H4 (cell line): ENCODE measurements at places on chromosomes 6 and 20. TPM values are rescaled to one million over a fixed set of nuclear protein-coding genes. Genes with fewer than 3 reads are reported as not detected.

GRCh38 chr6:56567501-56567900 is 75.2 kb downstream of the DST start:
- DNase-seq, result no peak

DNA sequence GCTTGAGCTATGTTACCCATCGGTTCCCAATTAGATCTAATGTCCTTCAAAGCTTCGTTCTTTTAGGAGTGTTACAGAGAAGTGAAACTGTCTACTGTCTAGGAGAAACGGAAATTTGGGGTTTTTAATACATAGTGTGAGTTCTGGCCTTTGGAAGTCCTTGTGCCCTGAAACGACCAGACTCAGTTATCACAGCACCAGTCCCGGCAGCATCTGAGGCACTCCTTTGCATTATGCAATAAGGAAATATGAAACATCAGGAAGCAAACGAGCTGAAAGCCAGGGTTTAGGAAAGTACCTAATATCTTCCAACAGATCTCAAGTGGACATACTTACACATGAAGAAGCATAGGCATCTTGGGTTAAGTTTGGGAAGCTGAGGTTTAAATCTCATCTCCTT is 61.8 kb upstream of the ADGRF1 start:
- DNase-seq, result no peak

DNA sequence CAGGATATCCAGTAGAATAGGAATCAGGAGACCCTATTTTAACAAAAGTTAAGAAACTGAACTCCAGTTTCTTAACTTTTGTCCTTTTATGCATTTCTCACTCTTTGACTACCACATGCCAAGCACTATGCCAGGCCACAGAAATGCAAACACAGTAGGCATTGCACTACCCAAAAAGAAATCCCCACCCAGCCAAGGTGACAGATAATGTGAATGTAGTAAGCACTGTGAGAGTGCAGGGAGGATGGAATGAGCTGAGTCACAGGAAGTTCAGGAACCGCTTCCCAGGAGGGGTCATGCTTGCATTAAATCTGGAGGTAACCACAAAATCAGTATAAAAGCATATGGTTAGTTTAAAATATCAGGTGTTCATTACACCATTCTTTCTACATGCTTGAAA is 20.1 kb upstream of the FAM83C start:
- DNase-seq, result peak; percentile 98

- DNase-seq, result no peak
These were observed 26.4 kb upstream of the EFHC1 start for GRCh38 chr6:52393780-52394179.

DNA sequence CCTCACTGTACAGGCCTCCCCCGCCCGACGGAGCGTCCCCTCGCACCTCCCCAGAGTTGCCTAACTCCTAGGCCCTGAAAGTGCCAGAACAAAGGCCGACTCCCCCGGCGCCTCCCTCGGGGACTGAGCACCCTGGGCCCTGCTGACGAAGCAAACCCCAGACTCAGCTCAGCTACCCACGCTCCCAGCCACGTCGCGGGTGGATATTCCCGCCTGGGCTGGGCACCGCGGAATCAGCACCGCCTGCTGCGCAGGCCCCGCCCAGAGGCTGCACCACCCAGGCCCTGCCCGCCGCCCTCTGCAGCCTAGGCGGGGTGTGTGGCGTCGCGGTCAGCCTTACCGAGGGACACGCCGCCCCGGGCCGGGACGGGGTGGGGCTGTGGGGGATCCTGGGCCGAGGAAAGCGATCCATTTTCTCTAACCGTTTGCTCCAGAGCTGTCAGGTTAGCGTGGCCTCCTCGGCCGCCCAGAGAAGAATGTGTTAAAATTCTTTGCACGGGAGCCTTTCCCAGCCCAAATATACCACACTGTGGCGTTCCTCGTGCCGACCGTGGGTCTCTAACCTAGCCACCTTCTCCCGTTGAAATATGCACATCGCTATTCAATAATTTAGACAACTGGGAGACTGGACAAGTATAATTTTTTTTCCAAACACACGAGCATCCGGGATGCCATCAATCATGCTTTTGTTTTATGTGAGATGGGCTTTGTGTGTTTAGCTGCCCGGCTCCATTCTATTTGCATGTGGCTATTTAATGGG is 31.4 kb downstream of the TFAP2A start:
- peak; percentile 44 for DNase-seq

DNA sequence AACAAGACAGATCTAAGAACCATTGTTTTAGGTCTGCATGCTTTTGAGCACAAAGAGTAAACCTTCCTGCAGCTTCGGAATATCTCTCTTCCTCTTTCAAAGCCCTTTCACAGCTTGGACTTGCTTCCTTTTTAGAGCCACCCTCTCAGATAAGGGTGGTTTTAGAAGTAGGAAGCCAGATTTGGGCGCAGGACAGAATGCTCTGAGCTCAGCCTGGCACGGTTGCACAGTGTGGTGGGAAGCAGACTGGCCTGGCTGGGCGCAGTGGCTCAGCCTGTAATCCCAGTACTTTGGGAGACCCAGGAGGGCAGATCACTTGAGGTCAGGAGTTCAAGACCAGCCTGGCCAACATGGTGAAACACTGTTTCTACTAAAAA is 35.6 kb upstream of the PNRC1 start:
- no peak for DNase-seq

DNA sequence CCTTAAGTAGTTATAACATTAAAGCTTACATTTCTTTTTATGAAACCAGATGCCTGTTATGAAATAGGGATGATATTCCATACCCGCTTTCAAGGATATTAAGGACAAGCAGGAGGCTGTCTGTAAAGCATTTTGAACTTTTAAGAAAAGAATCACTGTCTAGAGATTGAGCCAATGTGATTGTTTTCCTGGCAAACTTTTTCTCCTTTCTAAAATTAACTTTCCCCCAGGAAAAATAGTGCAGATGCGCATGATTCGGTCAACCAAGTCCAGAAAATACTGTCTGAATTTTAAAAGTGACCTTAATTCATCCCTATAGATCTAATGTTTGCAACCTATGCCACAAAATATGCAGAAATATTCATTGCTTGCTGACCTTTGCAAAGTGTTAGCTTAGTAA is 15.1 kb upstream of the DEK start:
- no peak for DNase-seq

GRCh38 chr6:161439093-161439492 is 165.2 kb upstream of the AGPAT4 start:
- peak; percentile 90 for DNase-seq

- DNase-seq, result no peak
These were observed 9.7 kb upstream of the ZSCAN9 start for GRCh38 chr6:28215425-28215824.

GRCh38 chr20:37526839-37527637 is 638 bp downstream of the BLCAP start:
- no peak for DNase-seq

- DNase-seq, result peak; percentile 28
These were observed 326.7 kb upstream of the CNR1 start for GRCh38 chr6:88492824-88493223.

DNA sequence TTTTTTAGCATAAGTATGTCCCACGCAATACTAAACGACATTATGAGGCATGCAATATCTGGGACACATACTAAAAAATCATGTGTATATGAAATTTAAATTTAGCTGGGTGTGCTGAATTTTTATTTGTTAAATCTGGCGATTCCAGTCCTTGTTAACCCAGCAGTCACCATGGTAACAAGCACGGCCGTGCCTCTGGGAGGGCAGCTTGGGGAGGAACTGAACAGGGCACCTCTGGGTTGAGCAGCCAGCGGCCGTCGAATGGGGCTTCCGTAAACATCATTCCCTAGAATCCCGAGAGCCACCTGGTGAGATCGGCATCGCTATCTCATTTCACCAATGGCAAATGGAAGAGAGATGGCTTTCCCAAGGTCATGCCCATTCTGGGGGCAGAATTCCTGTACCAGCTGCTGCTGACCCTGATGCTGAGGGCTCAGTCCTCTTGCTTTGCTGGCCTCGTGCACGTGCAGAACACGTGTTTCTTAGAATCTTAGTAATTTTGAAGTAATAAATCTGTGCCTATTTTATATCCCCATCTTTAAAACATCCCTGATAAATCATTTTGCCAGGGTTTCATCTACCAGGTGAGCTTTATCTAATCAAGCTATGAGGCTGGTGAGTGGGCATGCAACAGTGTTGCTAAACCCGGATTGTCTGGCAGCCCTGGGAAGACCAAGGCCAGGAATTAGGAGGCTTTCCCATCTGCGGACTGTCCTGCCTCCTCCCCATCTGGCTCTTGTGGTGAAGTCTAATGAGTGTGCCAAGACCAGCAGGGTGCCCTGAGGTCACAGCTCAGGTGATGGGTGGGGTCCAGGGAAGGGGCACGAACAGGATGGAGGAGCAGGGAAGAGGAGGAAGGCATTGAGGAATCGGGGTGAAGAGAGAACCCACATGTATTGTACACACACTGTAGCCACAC is 85.1 kb downstream of the AGPAT4 start:
- DNase-seq, result no peak

Gene CALHM6
- 0.91 TPM in 1 of 2 replicates, not detected in the other for total RNA-seq

Gene BPIFB2
- not detected in 2 replicates for total RNA-seq
